ENCODE measurements at places on chromosomes 2 and 18. TPM values are rescaled to one million over a fixed set of nuclear protein-coding genes. Genes with fewer than 3 reads are reported as not detected.

DNA sequence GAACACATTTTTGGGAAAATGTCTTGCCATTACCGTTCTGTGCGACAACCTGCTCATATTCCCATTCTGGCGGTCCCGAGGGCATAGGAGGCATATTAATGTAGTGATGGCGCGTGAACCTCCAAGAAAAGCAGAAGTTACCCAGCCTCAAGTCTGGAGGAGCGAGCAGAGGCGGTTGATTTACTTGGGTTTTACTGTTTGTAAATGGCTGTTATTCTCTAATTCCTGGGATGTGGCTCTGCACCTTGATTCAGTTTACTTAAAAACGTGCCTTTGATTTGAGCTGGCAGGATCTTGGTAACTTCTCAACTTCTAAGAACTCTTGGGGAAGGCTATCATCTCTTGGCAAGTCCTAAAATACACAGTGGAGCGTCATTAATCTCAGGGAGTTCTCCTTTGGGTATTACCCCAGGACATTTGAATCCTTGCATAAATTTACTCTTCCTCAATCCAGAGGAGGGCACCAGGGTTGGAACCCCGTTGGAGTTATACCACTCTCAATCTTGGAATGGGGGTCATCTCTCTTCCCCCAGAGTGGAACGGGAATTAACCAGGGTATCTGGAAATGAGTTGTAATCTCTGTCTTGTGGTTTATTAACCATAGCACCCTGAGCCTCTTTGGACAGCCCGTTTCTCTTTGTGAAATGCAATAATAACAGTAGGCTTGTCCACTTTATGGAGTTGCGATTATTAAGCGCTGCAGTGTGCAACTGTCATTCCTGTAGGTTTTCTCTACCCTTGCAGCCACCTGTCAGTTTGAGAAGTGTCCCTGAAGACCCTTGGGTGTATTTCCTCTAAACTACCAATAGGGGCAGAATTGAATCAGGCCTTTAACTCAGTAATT is 2.1 kb downstream of the HK2 start:
- DNase-seq, result no peak

DNA sequence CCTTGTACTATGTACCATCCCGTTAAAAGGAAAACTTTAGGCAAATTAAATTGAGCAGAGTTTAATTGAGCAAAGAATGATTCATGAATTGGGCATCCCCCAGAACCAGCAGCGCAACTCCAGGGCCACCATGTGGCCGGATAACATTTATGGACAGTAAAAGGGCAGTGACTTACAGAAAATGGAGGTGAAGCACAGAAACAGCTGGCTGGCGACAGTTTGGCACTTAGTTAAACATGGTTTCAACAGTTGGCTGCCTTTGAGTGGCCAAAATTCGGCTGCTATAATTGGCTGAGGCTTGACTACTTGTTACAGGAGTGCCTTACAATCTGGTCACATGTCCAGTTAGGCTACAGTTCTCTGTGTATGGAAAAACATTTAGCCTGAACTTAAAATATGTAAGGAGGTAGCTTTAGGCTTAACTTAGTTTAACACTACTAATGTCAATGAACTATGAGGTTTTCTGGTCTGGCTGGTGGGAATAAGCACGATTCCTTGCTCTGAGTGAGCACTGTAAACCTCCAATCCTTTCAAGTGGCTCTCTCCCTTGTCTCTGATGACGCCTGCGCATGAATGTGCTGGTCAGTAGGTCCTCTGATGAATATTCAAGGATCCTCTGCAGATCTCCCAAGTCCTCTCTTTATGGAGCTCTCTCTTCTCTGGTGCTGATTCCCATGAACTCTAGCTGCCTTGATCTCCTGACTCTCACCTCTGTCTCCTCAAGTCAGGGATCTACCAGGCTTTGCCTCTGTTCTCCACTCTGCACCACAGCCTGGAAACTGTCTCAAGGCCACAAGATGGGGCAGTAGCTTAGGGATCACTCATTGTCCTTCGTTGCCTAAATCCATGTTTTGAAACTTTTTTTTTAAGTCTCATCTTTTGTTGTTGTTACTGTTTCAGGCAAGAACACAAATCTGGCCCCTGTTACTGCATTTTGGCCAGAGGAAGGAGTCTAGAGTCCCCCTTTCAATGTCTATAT is 24.4 kb upstream of the RAB31 start:
- DNase-seq, result no peak

DNA sequence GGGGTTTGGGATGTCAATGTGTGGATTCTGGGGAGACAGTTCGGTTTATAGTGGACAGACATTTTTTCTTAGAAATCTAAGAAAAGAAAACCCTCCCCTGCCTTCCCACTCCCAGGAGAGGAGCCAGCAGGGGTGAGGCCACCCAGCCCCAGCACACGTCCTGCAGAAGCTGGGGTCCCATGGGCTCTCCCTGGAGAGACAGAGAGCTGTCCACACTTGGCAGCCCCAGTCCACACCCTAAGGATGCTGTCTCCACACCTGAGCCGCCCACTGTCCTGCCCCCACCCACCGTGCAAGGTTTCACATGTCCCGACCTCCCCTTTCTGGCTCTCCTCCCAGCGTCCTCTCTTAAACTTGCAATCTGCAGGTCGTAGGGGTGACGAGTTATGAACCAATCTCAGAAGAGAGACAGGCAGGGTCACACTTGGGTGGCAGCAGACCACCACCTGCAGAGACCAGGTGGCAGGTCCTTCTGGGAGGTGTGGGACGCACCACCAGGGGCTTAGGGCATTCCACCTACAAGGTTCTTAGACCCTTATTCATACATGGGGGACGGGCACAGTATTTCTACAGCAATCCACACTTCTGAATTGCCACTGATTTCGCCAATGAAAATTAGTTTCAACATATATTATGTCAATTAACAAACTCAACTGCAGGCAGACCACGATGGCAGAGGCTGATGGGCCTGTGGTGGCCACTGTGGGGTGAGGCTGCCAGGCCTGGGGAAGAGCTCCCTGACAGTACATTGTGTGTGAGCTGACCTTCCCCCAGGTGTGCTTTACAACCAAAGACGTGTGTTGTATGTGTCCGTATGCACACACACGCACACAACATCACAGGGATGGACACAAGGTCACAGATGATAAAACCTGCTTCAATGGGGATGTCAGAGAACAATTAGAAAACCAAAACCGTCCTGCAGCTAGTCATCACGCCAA is 158.5 kb downstream of the TPO start:
- DNase-seq, result no peak

DNA sequence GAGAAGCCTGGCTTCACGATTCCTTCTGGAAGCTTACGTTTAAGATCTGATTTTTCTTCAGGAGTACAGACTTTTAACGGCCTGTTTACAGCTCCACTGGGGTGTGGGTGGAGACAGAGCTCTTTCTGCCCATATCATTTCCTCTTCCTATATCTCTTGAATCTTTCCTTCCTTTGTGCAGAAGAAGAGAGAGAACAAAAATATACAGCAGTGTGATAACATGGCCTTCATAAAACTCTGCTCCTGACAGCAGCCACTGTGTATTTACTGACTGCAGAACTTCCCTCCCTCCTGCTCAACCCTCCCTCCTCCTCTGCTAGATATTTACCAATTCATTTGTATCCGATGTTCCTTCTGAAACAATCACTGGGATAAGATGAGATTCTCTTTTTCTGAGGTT is 34.1 kb upstream of the REEP1 start:
- DNase-seq, result no peak

DNA sequence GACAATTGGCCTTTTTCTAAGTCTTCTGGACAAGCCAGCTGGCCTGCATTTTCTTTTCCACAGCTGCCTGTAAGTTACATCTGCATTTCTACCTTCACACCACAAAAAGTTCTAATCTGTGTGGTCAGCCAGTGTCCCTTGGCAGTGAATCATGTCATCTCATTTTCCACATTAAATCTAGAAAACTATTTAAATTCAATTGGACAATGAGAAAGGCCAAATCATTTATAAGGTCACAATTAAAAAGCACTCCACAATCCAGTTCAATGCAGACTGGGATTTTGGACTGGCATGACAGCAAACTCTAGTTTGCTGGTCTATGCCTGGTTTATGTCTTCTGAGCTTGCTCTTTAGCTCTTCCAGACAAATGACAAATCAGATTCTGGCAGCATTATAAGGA is 494.2 kb upstream of the SPHKAP start:
- peak; percentile 88 for DNase-seq

GRCh38 chr2:109438146-109438545 is 175.6 kb downstream of the SEPTIN10 start:
- DNase-seq, result no peak

DNA sequence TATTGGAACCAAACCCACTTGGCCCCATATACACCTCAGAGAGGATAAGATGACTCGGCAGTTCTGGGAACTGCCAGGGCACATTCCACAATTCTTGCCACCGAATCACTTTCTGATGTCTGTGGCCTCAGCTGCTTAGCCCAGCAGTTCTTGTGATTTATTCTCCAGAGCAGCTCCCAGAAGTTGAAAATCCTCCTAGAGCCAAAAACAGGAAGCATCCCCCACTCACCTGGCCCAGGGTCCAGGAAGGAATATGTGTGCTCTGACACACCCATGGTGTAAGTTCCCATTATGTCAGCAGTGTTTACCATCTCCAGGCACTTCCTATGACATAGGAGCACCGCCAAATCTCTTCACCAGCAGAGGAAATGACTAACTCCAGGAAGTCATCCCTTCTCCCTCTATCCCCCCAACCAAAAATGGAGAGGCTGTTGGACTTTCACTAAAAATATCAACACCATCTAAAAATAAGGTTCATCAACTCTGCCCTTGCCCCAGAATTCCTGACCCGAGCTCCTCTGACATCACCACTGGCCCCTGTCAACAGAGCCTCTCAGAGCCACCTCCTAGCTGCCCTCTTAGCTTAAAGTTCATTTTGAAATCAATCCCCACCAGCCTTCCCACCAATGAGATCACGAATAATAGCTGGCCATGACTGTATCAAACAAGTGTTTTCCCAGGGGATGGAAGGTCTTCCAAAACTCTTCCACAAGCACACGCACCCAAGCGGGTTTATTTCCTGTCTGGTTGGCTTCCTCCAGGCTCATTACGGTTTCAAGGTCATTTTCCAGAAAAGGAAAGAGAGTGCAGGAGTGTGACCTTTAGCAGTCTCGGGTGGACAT is 223.1 kb upstream of the PARD3B start:
- DNase-seq, result peak; percentile 25

GRCh38 chr2:217193431-217194340 is 333.8 kb upstream of the TNP1 start:
- no peak for DNase-seq

- no peak for DNase-seq
These were observed 447.4 kb upstream of the TRIB2 start for GRCh38 chr2:12269041-12269972.

DNA sequence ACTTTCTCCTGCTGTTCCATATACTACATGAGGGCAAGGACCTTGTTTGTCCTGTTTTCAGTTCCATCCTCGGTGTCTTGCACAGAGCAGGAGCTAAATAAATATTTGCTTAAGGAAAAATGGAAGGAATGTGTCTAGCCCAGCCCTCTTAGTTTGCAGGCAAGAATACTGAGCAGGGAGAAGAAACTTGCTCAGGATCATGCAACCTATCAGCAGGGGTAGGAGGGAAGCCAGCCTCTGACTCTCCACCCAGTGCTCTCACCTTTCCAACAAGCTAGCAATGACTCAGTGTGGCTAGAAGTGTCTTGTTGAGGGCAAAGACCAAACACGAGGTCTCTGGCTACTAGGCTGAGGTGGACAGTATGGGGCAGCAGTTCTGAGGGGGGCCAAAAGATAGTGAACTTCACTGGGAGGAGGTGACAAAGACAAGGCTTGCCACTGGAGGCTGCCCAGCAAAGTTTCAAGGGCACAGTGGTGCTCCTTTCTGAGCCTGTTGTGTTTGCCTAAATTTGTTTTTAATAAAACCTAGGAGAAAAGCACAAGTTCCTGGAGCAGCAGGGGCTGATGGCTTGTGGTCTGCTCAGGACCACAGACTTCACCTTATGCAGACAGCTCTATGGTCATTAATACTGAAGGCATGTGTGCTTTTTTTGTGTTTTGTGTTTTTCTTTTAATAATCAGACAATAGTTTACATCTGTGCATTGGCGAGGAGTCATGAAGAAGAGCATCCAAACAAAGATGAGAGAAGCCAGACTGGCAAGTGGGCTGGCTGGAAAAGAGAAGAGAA is 49.1 kb upstream of the CTAGE1 start:
- DNase-seq, result no peak

- no peak for DNase-seq
These were observed 158.3 kb downstream of the PRPF40A start for GRCh38 chr2:152559008-152559407.

DNA sequence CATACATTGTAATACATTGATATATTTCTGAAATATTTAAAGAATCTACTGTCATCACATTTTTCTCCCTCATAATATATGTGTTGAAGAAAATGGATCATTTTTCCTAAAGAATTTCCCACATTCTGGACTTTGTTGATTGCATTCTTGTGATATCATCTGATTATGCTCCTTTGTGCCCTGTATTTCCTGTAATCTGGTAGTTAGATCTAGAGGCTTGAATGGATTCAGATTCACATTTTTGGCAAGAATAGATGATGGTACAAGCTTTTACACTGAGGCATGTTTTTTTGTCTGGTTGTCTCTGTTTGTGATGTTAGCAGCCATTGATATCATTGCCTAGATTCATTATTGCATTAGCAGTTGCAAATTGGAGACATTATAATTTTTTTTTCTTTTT is 13.4 kb downstream of the UBXN2A start:
- no peak for DNase-seq

DNA sequence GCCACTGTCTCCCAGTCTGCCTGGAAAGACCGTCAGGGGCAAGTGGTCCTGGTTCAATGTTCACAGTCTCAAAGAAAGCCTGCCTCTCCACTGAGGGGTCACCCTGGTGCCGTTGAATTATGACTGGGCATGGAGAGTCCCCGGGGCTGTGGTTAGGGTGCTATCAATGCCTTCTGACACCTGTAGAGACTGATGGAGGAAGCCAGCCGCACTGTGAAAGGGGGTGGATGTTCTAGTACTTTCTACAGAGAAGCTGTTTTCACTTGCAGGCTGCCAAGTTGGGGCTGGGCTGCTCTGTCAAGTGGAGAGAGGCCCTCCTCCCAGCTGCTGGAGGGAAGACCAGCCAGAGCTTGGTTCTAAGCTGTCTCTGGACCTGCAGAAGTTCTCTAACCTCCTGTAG is 80.5 kb downstream of the BCL2L11 start:
- DNase-seq, result no peak

GRCh38 chr2:200861617-200862155 is 2.8 kb downstream of the CLK1 start:
- peak; percentile 11 for DNase-seq

GRCh38 chr2:12440731-12441130 is 276.0 kb upstream of the TRIB2 start:
- no peak for DNase-seq

- no peak for DNase-seq
These were observed 56.3 kb upstream of the TANC1 start for GRCh38 chr2:158912112-158912511.

- no peak for DNase-seq
These were observed 12.6 kb downstream of the RUFY4 start for GRCh38 chr2:218081695-218082094.

The CD8B2 gene
- not detected for polyA plus RNA-seq

The TXNDC9 gene
- polyA plus RNA-seq, result 25.9 TPM

The DSG4 gene
- polyA plus RNA-seq, result 0.04 TPM

The KCNS3 gene
- polyA plus RNA-seq, result not detected

The TMEM214 gene
- 76.1 TPM for polyA plus RNA-seq

The ITGA4 gene
- not detected for polyA plus RNA-seq

The IL1R2 gene
- polyA plus RNA-seq, result not detected

The NIF3L1 gene
- polyA plus RNA-seq, result 23.0 TPM

The SULT1C4 gene
- 27.4 TPM for polyA plus RNA-seq

The IL36A gene
- polyA plus RNA-seq, result not detected

The DYSF gene
- 141 TPM for polyA plus RNA-seq

The DSG1 gene
- not detected for polyA plus RNA-seq

The UGT1A4 gene
- not detected for polyA plus RNA-seq

The ARHGAP25 gene
- polyA plus RNA-seq, result 3.3 TPM

All from muscle of arm (tissue), 14 donors.